ENCODE measurements at places on chromosomes 3 and 15. TPM values are rescaled to one million over a fixed set of nuclear protein-coding genes. Genes with fewer than 3 reads are reported as not detected.

The SOX14 gene
- total RNA-seq = not detected

- no peak for DNase-seq
These were observed 24.0 kb upstream of the CHCHD6 start for GRCh38 chr3:126679831-126680666.

DNA sequence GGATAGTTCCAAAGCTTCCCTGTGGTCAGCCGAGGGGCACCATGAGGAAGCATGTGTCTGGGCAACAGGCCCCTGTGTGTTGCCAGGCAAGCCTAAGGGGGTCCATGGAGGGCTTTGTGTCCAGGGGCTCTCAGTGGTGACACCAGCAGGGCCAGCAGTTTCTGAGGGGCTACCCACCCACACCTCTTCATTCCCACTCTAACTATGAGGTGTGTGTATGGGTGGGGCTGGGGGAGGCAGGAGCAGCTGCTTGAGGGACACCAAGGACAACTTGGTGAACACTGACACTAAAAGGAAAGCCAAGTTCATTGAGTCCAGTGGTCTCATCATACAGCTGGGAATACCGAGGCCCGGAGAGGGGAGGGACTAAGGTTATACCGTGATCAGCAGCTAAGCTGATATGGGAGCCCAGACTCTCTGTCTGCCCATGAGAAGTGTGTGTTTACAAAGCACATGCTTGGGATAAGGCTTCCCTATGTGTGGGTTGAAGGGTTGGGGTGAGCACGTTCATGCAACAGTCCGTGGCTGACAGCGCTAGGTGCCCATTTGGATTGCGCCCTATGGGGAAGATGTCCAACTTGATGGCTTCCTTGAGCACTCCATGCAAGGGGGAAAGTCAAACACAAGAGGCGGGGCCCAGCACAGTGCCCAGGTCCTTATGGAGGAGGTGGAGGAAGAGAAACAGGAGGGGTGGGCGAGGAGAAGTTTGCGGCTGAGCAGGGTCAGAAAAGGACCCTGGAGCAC is 34.8 kb upstream of the CHRNB4 start:
- DNase-seq = no peak

The GP5 gene
- 0.15 TPM for total RNA-seq

GRCh38 chr3:13427662-13428603 is 7.8 kb upstream of the NUP210 start:
- DNase-seq = no peak

The TYRO3 gene
- total RNA-seq = 5.1 TPM

The GOLGA8G gene
- total RNA-seq = not detected

GRCh38 chr15:101242160-101242998 is 9.5 kb downstream of the CHSY1 start:
- DNase-seq = no peak

GRCh38 chr3:128222796-128223385 is 69.6 kb downstream of the EEFSEC start:
- no peak for DNase-seq

- no peak for DNase-seq
These were observed 9.8 kb downstream of the PGPEP1L start for GRCh38 chr15:98997755-98998154.

DNA sequence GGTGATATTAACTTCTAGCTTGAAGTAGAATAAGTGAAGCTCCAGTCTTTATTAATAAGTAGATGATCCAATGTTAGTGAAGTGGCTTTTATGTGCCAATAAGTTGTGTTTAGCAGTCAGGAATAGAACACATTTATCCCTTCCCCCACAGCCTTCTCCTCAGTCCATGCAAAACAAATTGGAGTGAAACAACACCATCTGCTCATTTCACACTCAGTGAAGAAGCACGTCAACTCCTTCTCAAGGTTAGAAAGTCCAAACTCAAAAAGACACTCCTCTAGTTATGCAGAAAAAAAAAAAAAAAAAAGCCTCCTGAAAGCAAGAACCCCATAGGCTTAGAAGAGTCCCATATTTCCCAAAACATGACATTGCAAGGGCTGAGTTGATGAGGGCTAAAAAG is 18.0 kb upstream of the NEO1 start:
- no peak for DNase-seq

The ATG3 gene
- total RNA-seq = 33.6 TPM

DNA sequence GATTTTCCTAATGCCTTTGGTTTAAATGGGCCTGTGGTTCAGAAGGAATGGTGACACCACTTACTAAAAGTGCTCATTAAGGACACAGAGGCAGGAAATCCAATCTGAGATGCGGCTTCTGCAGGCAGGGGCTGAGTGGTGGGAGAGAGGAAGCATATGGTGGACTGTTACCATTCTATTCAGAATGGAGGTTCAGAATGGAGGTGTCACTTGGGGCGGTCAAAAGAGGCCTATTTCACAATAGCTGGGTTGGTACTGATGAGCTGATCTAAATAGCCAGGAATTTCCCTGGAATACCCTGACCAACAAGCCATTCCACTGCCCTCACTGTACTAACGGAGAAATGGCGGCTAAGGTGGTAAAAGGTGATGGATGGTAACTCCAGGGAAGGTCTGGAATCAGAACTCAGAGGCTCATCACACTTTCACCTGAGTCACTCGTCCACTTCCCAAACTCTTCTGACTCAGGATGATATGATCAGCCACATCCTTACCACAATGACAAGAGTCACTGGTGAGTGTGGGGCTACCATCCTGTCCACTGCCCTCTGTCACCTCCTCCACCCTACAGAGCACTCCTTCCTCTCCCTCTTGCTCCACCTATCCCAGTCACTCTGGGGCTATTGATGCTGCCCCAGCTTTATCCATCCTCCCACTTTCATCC is 15.7 kb downstream of the RFT1 start:
- no peak for DNase-seq

Measured in glutamatergic neuron (in vitro differentiated cells).